GM13976 (cell line): ENCODE measurements at places on chromosomes 12 and 14.
A peak's percentile ranks its signal among the peaks of the same experiment; 100 is the strongest.

DNA sequence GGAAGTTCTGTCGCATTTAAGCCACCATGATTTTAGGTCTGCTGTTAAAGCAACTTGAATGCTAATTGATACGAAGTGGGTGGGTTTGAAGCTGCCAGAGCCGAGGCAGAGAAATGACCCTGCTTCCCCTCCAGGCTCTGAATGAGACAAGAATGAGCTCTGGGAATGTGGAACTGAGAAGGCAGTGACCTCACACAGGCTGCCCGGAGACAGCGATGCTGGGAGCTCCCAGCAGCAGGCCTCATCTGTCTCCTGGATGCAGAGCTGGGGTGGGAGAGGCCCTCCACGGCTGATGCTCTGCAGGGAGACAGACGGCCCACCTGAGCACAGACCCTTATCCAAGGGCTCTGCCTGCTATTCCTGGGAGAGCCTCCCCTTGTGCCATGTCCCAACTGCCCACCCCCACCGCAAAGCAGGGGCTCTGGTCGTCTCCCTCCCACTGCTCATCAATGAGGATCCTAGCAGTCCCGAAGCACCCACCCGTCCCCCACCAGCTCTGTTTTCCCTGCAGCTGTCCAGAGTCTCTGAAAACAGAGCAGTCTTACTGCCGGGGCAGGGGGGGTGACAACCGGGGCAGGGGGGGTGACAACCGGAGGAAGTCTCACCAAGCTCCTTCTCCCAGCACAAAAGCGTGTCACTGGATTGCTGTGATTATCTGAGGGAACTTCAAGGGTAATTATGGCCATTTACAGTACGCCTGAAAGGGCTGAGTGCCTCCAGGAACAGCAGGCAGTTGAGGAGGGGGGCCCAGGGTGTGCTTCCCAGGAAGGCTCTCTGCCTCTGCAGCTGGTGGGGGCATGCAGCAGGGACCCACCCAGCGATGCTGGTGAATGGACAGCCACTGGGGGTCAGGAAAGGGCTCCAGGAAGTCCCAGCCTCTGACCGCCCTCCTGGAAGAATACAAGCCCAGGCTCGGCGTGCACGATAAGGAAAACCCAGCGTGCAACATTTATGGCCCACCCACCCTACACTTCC, 67.8 kb downstream of the CHGA start:
- DNase-seq: no peak

DNA sequence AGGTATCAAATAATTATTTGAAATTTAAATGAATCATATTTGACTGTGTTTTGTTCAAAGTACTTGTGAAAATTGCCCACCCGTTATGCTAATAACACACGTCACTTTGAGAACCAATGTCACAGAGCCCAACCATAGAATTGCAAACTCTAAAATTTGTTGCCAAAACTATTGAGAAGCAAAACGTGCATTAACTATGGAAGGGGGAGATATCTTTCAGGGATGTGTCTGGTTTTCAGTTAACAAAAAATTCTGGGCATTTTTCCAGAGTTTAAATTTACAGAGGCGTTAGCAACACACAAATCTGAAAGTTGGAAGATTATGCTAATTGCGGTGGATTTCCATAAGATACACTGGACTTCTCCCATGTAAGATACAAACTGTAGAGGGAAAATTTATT, 371.8 kb upstream of the E2F7 start:
- DNase-seq: no peak

DNA sequence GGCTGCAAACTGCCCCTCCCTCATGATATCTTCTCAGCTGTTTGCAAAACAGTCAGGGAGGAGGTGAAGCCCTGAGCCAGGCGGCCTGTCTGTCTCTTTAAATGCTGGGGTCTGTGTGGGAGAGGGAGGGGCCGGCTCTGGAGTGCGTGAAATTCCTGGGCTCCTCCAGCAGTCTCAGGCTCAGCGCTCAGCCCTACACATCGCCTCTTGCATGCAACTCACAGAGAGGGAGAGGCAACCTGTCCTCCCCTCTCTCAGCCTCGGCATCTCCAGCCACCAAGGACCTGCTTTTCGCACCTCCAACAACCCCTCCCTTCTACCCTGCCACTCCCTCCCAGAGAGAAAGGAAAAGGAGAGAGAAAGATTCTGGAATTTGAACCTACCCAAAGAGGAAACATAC, at the start of gene NRXN3:
Gene NRXN3 (plus strand): TSS at position 171 of the 400 bp plus-strand sequence. CDS start 72,721 bp downstream, outside the sequence.
- DNase-seq: no peak

GRCh38 chr14:103820382-103820781, 27.0 kb downstream of the PPP1R13B start:
- no peak for DNase-seq

DNA sequence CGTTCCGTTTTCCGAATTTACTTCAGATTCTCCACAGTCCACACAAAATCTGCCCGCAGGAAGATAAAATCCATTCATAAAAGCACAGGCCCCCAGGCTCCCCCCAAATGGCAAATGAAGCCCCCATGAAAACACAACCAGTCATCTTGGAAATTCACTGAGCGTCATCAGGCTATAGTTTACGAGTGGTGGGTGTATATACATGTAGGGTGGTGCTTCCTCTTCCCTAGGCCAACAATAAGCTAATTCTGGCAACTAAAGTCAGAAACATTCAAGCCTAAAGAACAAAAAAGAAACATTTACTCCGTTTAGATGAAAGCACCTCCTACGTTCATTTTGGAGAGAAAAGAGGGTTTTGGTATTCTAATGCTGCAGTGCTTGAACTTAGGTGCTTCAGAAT, 5.8 kb downstream of the GPR68 start:
- no peak for DNase-seq

DNA sequence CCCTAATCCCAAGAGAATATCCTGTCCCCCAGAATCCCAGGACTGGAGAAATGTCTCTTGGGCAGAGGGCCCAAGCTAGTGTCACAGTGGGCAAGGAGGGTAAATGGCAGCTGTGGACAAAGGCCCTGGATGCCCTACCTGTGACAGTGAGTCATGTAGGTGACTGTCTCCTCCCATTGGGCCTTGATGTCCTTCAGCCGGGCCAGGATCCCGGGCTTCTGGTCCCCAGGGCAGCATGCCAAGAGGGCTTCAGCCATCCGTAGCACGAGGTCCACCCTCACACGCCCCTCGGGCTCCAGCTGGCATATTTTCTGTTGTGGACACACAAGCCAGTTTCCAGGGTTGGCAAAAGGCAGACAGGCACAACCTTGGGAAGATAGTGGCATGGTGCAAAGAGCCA, 48.8 kb downstream of the SYNE3 start:
- DNase-seq: no peak

DNA sequence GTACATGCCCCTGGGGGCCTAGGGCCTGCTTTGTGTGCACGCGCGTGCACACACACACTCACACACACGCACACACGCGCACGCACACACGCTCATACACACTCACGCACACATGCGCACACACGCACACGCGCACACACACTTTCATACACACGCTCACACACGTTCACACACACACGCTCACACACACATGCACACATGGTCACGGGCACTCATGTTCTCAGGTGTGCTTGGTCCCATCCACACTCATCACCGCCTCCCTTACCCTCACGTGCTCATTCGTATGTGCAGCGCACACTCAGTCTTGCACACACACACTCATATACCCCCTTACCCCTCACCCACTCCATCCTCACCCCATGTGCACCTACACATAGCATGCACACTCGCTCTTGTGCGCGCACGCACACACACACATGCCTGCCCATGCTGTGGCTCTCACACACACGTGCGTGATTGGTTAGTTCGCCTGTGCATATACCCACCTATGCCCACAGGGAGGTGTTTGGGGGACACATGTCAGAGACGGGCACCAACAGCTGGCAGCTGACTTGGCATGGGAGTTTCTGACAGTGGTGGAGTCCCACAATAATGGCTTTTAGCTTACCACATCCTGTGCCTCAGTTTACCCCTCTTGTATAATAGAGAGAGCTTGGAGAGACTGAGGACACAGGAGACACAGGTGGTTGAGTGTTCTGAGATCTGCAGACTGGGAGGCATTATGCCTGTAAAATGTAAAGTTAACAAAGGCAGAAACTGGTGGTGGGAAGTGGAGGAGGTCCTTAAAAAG, 28.7 kb downstream of the TSPAN9 start:
- DNase-seq: no peak

- peak; percentile 33 for DNase-seq
These were observed 45.9 kb upstream of the MSRB3 start for GRCh38 chr12:65232476-65233077.
